ENCODE measurements at places on chromosomes 3 and 15. TPM values are rescaled to one million over a fixed set of nuclear protein-coding genes. Genes with fewer than 3 reads are reported as not detected.
A peak's percentile ranks its signal among the peaks of the same experiment; 100 is the strongest.

Gene CYP1A2
- total RNA-seq, result not detected

DNA sequence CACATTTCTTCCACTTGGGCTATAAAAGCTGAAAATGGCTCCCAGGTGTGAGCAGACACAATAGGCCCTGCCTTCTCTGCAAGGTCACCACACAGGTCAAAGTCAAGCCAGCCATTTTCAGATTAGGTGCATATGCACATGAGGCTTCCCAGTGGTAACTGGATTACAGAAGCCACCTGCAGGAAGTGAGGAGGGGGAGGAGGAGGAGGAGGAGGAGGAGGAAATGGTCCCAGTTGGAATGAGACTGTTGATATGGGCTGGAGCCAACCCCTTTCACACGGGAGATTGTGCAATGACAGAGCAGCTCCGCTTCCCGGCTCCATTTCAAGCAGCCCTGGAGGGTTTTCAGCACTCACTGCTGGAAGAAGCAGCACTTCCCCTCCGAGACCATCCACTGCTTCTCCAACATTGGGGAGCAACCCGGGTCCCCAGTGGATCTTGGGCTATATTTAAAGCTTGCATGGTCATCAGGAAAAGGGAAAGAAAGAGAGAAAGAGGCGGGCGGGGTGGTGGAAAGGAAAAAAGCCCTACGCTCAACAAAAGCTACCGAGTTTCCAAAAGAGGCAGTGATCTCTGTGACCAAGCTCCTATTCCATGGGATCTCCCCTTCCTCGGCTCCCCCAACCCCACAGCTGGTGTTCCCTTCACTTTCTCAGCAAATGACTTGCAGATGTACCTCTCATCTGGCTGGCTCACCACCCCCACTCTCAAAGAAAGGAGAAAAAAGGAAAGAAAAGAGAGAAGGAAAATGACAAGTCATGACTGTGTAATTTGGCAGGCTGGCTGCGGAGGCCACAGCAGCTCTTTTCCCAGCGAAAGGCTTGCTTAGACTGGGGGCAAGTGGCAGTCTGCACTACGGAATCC lies 58.3 kb downstream of the LRIG1 start:
- H3K36me3 ChIP-seq, result no peaks in the 10 kb centered on the region
- DNase-seq, result peak; percentile 85
- peak overlapping the region; percentile 18 for H3K4me3 ChIP-seq
- H3K27me3 ChIP-seq, result no peaks in the 10 kb centered on the region
- peak overlapping the region; percentile 84 for H3K27ac ChIP-seq

GRCh38 chr3:151356794-151357462 lies 27.6 kb upstream of the P2RY13 start:
- H3K4me1 ChIP-seq, result peaks cover 20% of the 10 kb centered on the region
- H3K27ac ChIP-seq, result no peak overlapping the region

- H3K27me3 ChIP-seq, result no peaks in the 10 kb centered on the region
- H3K27ac ChIP-seq, result peak within 1 kb of the TSS; percentile 84
- peak; percentile 100 for DNase-seq
- peaks cover 15% of the 10 kb centered on the region for H3K4me1 ChIP-seq
Observed at GRCh38 chr3:53130179-53131061, at the start of gene RFT1. RFT1 (minus strand) TSS chr3:53130435; CDS start chr3:53130400, 35 bp downstream.

GRCh38 chr3:113295463-113295862 lies 84.1 kb downstream of the BOC start:
- H3K27ac ChIP-seq, result no peak overlapping the region
- H3K4me1 ChIP-seq, result no peaks in the 10 kb centered on the region
- DNase-seq, result no peak
- no peak overlapping the region for H3K4me3 ChIP-seq
- no peaks in the 10 kb centered on the region for H3K36me3 ChIP-seq
- H3K27me3 ChIP-seq, result no peaks in the 10 kb centered on the region

- no peak overlapping the region for H3K4me3 ChIP-seq
- H3K27me3 ChIP-seq, result no peaks in the 10 kb centered on the region
- no peaks in the 10 kb centered on the region for H3K36me3 ChIP-seq
- peaks cover 32% of the 10 kb centered on the region for H3K4me1 ChIP-seq
- H3K27ac ChIP-seq, result peak overlapping the region; percentile 54
- DNase-seq, result no peak
Observed at GRCh38 chr3:99921377-99921695, 103.7 kb downstream of the CMSS1 start.
